ENCODE measurements at places on chromosomes 5 and 9. TPM values are rescaled to one million over a fixed set of nuclear protein-coding genes. Genes with fewer than 3 reads are reported as not detected.

The KIAA0825 gene
- total RNA-seq = 4.6 TPM

The SPINK1 gene
- total RNA-seq = not detected

The ELOVL7 gene
- 57.6 TPM for total RNA-seq

The CTNNAL1 gene
- 15.5 TPM for total RNA-seq

The RECK gene
- 4.3 TPM for total RNA-seq

- no peak for DNase-seq
- no peak overlapping the region for H3K4me3 ChIP-seq
- H3K4me1 ChIP-seq = no peaks in the 10 kb centered on the region
These were observed 23.9 kb downstream of the CNTRL start for GRCh38 chr9:121098567-121099198.

GRCh38 chr9:112647596-112647995, 70.3 kb downstream of the INIP start:
- no peaks in the 10 kb centered on the region for H3K36me3 ChIP-seq
- H3K27me3 ChIP-seq = no peaks in the 10 kb centered on the region
- no peak overlapping the region for H3K27ac ChIP-seq
- no peak overlapping the region for H3K4me3 ChIP-seq
- DNase-seq = no peak

GRCh38 chr5:8749556-8749955, 796.3 kb downstream of the SEMA5A start:
- H3K4me3 ChIP-seq = no peak overlapping the region
- DNase-seq = no peak
- no peaks in the 10 kb centered on the region for H3K27me3 ChIP-seq
- H3K4me1 ChIP-seq = no peaks in the 10 kb centered on the region

DNA sequence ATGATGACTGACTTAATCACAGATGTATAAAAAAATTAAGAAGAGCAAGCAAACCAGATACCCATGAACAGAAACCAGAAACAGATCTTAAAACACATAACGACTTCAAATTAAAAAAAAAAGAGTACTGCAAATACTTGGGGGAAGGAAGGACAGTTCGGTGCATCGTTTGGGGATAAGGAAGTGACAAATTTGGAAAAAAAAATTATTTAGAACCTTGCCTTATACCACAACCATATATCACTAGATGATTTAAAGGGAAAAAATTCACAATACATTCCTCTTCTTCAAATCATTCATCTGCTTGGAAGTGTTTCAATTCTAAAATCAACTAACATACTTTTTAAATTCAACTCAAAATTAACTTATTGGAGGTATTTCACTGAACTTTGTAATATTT, 1038.6 kb upstream of the DMAC1 start:
- H3K36me3 ChIP-seq = no peaks in the 10 kb centered on the region
- H3K4me1 ChIP-seq = no peaks in the 10 kb centered on the region
- H3K27ac ChIP-seq = no peak overlapping the region

DNA sequence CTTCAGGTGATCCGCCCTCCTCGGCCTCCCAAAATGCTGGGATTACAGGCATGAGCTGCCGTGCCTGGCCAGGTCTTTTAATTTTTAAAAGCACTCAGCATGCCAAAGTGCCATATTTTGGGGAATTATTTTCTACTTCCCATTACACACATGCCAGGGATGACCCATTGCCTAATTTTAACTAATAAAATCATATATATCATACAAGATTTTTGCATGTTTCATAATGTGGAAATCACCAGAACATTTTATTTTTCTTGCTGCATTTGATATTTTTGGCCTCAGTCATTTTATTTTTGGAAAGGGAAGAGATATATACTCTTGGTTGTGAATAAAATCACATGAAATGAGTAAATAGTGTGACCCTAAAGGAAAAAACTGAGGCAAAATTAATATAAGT, 45.3 kb upstream of the TENT2 start:
- DNase-seq = no peak
- no peaks in the 10 kb centered on the region for H3K36me3 ChIP-seq
- H3K4me1 ChIP-seq = no peaks in the 10 kb centered on the region
- no peaks in the 10 kb centered on the region for H3K27me3 ChIP-seq
- no peak overlapping the region for H3K4me3 ChIP-seq

DNA sequence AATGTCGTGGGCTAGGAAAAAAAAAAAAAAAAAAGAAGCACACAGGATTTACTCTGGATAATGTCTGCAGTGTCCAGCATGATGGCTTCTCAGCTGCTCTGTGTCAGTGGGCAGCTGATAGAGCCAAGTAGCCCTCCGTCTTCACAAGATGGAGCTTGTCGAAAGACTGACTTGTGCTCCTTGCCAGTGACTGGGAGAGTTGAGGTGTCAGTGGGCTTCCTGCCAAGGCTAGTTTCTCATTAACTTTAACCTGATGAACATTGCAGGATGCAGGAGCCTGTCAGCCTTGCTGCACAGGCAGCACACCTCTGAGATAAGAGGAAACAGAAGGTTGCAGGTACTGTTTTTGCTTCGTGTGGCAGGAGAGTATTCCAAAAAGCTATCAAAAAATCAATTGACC, 171.4 kb upstream of the SGCD start:
- no peaks in the 10 kb centered on the region for H3K36me3 ChIP-seq
- H3K27ac ChIP-seq = no peak overlapping the region
- H3K4me3 ChIP-seq = no peak overlapping the region
- no peaks in the 10 kb centered on the region for H3K27me3 ChIP-seq
- H3K4me1 ChIP-seq = no peaks in the 10 kb centered on the region
- no peak for DNase-seq

DNA sequence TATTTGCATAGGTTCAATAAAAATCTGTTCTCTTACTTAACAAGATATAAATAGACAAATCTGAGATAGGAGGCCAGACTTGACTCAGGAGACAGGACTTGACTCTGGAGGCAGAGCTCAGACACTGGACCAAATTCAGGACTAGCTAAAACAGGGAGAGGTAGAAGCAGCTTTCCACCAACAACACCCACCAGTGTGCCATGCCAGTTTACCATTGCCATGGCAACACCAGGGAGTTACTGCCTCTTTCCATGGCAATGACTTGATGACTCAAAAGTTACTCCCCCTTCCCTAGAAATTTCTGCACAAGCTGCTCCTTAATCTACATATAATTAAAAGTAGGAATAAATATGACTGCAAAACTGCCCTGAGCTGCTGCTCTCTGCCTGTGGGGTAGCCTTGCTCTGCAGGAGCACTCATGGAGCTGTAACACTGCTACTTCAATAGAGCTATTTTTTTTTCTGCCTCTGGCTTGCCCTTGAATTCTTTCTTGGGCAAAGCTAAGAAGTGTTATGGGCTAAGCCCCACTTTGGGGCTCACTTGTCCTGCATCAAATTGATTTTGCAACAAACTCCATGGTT, 473.0 kb downstream of the PLK2 start:
- peaks cover 9% of the 10 kb centered on the region for H3K4me1 ChIP-seq
- DNase-seq = no peak
- no peaks in the 10 kb centered on the region for H3K27me3 ChIP-seq

DNA sequence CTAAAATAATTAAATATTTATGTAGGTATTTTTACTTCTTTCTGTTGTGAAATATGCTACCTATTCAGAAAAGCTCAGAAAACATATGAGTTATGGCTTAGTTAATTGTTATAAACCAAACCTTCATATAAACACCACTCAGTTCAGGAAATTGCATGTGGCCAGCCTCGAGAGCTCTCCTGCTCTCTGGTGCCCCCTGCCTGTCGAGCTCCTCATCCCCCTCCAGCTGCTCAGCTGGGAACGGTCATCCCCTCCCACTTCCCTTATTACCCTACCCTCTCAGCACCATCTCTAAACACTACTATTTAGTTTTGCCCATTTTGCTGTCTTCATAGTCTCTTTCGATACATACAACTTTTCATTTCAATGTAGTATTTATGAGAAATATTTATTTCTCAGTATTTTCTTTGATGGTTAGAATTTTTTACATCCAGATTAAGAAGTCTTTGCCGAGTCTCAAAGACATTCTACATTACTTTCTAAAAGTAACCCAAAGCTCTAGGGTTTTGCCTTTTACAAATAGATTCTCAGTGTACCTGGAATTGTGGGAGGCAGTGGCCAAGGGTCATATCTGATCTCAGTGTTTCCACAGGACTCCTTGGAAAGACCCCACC, 51.2 kb upstream of the SEMA4D start:
- no peak for DNase-seq
- no peaks in the 10 kb centered on the region for H3K27me3 ChIP-seq

- no peak overlapping the region for H3K4me3 ChIP-seq
- DNase-seq = no peak
- H3K27me3 ChIP-seq = no peaks in the 10 kb centered on the region
- no peaks in the 10 kb centered on the region for H3K36me3 ChIP-seq
- H3K27ac ChIP-seq = no peak overlapping the region
These were observed 30.3 kb downstream of the FAM240B start for GRCh38 chr9:38689678-38690077.

- no peak for DNase-seq
- no peaks in the 10 kb centered on the region for H3K36me3 ChIP-seq
- peaks cover 3% of the 10 kb centered on the region for H3K4me1 ChIP-seq
These were observed 21.7 kb upstream of the MVB12B start for GRCh38 chr9:126304971-126305320.

DNA sequence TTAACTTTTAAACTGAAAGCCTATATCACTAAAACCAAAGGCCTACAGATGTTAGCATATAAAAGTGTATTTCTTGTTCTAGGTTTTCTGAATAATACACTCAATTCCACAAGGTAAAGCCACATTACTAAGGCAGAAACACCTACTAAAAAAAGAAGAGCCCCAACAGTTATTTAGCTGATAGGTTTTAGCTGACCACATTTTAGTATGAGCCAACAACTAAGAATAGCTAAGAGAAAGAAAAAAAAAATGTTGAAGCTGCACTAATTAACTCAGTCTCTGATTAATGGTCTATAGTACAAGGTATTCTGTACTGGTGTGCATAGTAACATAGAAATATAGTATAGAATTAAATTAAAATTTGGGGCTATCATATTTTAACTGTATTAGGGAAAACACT, 23.5 kb downstream of the ZFR start:
- H3K27ac ChIP-seq = no peak overlapping the region
- peaks cover 20% of the 10 kb centered on the region for H3K36me3 ChIP-seq
- H3K27me3 ChIP-seq = no peaks in the 10 kb centered on the region
- no peak for DNase-seq

DNA sequence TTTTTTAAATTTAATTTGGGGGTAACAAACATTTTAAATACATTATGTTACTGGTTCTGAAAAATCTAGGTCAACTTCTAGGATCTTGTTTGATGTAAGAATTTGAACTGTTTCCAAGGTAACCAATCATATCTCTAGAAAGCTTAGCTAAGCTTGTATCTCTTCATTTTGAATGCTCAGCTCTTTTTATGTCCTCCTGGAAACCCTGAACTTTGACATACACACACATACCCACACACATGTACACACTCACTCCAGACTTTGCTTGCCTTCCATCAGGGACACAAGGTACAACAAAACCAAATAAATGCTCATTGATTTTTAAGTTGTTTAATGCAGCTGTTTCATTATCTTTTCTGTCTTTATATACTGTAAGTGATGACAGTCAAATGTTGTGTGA, 178.5 kb downstream of the RAB3C start:
- H3K27me3 ChIP-seq = no peaks in the 10 kb centered on the region
- no peak overlapping the region for H3K4me3 ChIP-seq
- no peak for DNase-seq

DNA sequence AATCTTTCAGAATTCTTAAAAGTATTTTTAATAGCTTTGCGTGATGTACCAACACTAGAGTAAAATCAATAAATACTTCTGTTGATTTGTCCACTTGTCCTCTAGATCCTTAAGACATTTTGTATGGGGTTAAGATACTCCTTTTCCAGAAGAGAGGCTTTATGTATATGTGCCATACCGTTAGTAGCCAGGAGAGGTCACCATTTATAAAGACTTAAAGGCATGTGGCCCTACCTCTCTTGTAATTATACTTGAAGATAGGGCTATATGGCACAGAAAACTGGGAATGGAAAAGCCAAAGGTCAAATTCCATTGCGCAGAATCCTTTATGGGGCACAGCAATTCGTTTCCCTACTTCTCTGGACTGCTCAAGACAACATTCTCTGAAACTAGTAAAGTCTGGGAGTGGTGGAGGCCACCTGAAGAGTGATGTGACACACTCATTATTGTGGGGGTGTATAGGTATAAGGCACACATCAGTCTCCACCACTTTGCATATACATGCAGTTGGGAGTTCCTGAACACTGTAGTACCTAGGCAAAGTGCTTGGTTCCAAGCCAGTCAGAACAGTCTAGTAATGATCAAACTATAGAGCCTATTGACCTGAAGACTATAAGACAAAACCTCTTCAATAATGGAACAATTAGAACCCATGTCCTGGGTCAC, 140.1 kb upstream of the FBXL17 start:
- no peaks in the 10 kb centered on the region for H3K4me1 ChIP-seq
- H3K27ac ChIP-seq = no peak overlapping the region
- no peak for DNase-seq
- no peaks in the 10 kb centered on the region for H3K27me3 ChIP-seq

GRCh38 chr9:131867611-131868192, 127.8 kb upstream of the RAPGEF1 start:
- H3K4me3 ChIP-seq = no peak overlapping the region
- H3K36me3 ChIP-seq = peaks cover 4% of the 10 kb centered on the region
- H3K27me3 ChIP-seq = no peaks in the 10 kb centered on the region
- no peaks in the 10 kb centered on the region for H3K4me1 ChIP-seq
- no peak overlapping the region for H3K27ac ChIP-seq

GRCh38 chr9:121123816-121124535, 49.2 kb downstream of the CNTRL start:
- H3K36me3 ChIP-seq = peaks cover 10% of the 10 kb centered on the region
- DNase-seq = no peak
- H3K4me1 ChIP-seq = peaks cover 20% of the 10 kb centered on the region
- H3K4me3 ChIP-seq = no peak overlapping the region
- no peaks in the 10 kb centered on the region for H3K27me3 ChIP-seq
- no peak overlapping the region for H3K27ac ChIP-seq

- H3K4me3 ChIP-seq = no peak overlapping the region
- no peak for DNase-seq
- H3K36me3 ChIP-seq = no peaks in the 10 kb centered on the region
- H3K4me1 ChIP-seq = no peaks in the 10 kb centered on the region
- H3K27ac ChIP-seq = no peak overlapping the region
These were observed 452.9 kb downstream of the CSNK1G3 start for GRCh38 chr5:123964884-123965283.

DNA sequence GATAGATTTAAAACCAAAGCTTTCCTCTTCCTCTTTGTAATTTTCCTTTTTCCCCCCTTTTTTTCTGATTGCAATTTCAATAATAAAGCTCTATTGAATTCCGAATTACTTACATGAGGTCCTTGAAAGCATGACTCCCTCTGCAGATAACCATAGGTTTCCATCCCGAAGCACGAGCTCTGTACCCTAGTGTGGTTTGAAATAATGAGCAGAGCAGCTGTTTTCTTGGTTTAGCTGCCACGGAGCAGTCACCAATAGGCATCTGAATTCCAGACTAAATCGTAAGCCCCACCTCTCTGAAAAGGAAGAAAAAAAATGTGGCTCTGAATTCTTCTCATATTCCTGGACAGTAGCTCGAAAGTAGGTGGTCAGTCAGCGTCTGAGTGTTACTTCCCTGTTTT, 18.5 kb upstream of the GNE start:
- H3K4me3 ChIP-seq = no peak overlapping the region
- no peak for DNase-seq
- no peak overlapping the region for H3K27ac ChIP-seq
- no peaks in the 10 kb centered on the region for H3K4me1 ChIP-seq
- no peaks in the 10 kb centered on the region for H3K27me3 ChIP-seq
